GM12892 (cell line): ENCODE measurements at places on chromosomes 11 and 22.

- no peak for DNase-seq
Observed at GRCh38 chr11:845872-846495, 3.3 kb downstream of the TSPAN4 start.

DNA sequence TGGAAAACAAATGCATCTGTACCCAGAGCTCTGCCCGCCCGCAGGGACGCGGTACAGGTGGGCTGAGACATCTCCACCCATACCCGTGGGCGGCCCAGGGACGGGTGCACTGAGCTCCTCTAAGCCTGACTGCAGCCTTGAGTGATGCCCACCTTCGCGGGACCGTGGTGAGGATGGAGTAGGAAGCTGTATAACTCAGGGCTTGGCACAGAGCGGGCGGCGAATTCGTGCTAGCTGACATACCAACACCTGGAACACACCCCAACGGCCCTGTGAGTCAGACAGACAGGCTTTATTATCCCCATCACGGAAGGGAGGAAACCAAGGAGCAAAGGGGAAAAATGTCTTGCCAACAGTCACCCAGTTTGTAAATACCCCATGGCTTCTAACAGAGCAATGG is 61.9 kb downstream of the SMCO4 start:
- DNase-seq, result no peak

GRCh38 chr11:69479591-69480271 is 1.7 kb upstream of the LINC01488 start:
- DNase-seq, result no peak

DNA sequence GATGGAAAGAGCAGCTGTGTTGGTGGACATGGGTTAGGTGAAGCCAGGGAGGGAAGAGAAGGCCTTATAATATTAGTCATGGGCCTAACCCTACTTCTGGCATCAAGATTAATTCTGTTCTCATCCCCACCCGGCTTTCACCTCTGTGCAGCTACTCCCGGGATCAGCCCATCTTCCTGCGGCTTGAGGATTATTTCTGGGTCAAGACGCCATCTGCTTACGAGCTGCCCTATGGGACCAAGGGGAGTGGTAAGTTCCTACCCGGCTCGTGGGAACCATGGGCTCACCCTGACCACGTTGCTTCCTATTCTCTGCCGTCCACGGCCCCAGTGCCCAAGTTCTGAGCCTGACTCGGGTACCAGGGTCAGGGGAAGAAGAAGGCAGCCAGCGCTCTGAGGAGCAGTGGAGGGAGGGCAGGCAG is 51.6 kb downstream of the ST3GAL4 start:
- no peak for DNase-seq

DNA sequence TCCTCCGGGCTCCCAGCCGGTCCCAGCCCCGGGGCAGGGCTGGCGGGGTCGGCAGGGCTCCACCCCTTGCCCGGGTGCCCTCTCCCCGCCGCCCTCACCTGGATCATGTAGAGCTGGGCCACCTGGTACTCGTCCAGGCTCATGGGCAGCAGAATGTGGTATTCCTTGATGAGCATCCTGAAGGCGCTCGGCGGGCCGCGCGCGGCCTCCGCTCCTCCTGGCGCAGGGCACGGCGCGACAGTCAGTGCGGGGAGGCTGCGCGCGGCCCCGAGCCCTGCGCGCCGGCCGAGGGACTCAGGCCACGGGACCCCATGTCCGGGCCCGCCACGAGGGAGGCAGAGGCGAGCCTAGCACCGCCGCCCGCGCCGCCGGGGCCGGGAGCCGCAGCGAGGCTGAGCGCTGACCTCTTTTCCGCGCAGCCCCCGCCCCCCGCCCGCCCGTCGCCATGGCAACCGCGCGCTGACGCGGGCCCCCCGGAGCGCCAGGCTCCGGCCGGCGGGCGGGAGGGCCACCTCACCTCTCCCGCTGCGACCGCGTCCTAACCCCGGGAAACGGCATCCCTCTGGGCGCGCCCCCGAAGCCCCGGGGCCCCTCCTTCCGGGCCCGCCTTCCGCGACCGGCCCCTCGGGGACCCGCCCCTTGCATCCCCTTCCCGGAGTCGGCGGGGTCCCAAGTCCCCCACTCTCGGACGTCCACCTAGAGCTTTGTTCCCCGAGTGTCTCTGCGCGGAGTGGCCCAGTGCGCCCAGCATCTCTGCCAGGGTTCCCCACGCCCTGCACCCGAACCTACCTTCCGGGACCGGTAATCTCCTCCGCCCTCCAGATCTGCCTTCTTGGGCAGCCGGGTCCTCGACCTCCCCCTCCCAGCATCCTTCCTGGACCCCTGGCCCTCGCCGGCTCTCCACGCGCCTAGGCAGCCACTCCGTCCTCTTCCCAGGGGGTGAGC is 886 bp downstream of the PITPNM1 start:
- DNase-seq, result no peak

GRCh38 chr11:46420513-46420912 is 28.9 kb upstream of the CHRM4 start:
- DNase-seq, result no peak

- no peak for DNase-seq
Observed at GRCh38 chr11:27902981-27903624, 202.8 kb upstream of the BDNF start.

- no peak for DNase-seq
Observed at GRCh38 chr11:93603225-93604007, 58.1 kb upstream of the CEP295 start.

- no peak for DNase-seq
Observed at GRCh38 chr11:113531083-113531482, 55.9 kb upstream of the DRD2 start.

DNA sequence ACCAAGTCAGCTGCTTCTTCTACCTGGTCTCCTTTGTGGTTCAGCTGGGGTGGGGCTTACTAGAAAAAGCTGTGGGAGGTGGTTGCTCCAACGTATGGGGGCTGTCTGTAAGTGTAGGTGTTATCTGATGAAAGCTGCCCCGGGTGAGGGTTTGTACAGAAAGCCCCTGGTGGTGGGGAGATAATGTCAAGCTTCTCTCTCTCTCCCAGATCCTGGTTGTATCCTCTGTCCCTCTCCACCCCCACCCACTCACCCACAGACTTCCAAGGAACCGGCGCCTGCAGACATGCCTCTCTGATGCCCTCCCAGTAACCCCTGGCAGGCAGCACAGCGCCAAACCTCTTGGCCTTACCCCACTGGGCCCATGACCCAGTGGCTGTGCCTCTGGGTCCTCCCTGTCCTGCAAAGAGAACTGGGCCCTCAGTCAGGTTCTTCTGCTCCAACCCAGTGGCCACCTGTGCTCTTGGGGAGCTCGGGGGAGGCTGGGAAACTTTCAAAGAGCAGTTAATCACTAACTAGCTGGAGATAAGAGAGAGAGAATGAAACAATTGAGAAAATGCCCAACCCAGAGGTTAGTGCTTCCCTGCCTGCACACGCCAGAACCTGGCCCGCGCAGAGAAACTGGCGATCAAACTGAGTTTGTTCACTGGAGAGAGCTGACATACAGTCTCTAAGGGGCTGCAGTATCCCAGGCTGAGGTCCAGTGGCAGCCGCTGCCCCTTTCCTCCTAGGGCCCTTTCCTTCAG is 20.4 kb upstream of the EHF start:
- DNase-seq, result no peak

DNA sequence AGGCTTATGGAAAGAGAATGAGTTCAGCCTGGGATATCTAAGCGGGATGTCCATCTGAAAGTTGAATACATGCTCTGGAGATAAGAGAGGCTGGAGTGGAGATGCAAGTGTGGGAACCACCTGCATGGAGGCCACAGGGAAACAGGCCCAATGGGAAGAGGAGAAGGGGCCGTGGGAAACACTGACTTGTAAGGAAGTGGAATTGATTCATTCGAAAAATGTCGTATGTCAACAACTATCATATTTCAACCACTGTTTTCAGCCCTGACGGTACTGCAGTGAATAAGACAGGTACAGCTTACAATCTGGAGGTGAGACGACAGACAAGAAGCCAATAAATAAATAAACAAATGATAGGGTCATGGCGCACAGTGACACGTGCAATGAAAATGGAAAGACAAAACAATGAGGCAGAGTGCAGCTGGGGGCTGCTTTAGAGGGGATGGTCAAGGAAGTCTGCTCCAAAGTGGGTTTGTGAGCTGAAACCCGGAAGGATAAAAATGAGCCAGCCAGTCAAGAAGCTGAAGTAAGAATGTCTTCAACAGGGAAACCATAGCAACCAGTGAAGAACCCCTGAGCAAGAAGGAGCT is 35.9 kb downstream of the EFCAB6 start:
- no peak for DNase-seq

GRCh38 chr11:19347911-19348310 is 107.2 kb upstream of the E2F8 start:
- no peak for DNase-seq
